Hepatocyte (in vitro differentiated cells): ENCODE measurements at places on chromosomes 16 and 17. TPM values are rescaled to one million over a fixed set of nuclear protein-coding genes. Genes with fewer than 3 reads are reported as not detected.

- no peaks in the 10 kb centered on the region for H3K4me1 ChIP-seq
- no peak for DNase-seq
- H3K36me3 ChIP-seq, result no peaks in the 10 kb centered on the region
- H3K27me3 ChIP-seq, result no peaks in the 10 kb centered on the region
- H3K4me3 ChIP-seq, result no peak overlapping the region
Measured at GRCh38 chr16:27870116-27870798, 193.3 kb downstream of the GSG1L start.

The MYO15B gene
- 99.8 and 153 TPM in 2 replicates for total RNA-seq

- H3K4me3 ChIP-seq, result no peak overlapping the region
- peaks cover 5% of the 10 kb centered on the region for H3K4me1 ChIP-seq
- no peak for DNase-seq
- no peaks in the 10 kb centered on the region for H3K36me3 ChIP-seq
- no peak overlapping the region for H3K27ac ChIP-seq
Measured at GRCh38 chr17:19720210-19720475, 3.8 kb upstream of the SLC47A2 start.

DNA sequence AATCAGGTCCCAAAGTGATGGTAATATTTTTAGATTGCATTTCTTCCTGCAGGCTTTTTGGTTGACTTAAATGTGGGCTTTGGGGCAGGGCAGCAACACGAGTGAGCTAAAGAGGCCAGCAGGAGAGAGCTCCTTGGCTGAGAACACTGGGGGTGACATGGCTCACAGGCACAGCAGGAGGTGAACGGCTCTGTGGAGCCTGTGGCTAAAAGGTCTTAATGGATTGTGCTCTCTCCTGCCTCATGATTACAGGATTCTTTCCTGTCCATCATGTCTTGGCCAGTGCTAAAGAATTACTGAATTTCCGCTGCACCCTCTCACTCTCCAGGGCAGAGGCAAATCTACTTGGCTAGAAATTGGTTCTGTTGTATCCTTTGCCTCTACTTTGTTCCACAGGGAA, 366.6 kb downstream of the HS3ST4 start:
- no peaks in the 10 kb centered on the region for H3K27me3 ChIP-seq
- no peak overlapping the region for H3K4me3 ChIP-seq
- H3K36me3 ChIP-seq, result no peaks in the 10 kb centered on the region
- no peaks in the 10 kb centered on the region for H3K4me1 ChIP-seq
- DNase-seq, result no peak

DNA sequence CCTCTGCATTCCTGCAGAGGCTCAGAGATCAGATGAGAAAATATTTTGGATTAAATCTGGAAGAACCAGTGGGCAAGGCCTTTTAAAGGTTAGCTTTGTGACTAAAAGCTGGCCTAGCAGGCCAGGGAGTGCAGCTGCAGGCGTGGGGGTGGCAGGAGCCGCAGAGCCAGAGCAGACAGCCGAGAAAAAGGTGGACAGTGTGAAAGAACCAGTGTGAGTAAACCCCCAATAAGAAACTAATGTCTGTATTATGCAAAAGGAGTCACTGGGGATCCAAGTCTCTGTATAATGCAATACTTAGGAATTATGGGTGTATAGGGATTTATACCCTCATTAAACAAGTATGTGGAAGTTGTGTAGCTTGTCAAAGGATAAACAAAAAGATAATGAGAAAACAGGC, 21.4 kb upstream of the SPACA3 start:
- no peaks in the 10 kb centered on the region for H3K4me1 ChIP-seq
- H3K4me3 ChIP-seq, result no peak overlapping the region
- no peaks in the 10 kb centered on the region for H3K36me3 ChIP-seq
- no peak for DNase-seq
- no peak overlapping the region for H3K27ac ChIP-seq

- no peaks in the 10 kb centered on the region for H3K36me3 ChIP-seq
- peak overlapping the region; percentile 41 for H3K27ac ChIP-seq
- H3K4me3 ChIP-seq, result no peak overlapping the region
- H3K4me1 ChIP-seq, result peaks cover 71% of the 10 kb centered on the region
Measured at GRCh38 chr17:58377661-58378060, 25.7 kb upstream of the SUPT4H1 start.

GRCh38 chr16:66911112-66911511, 7.6 kb downstream of the CDH16 start:
- H3K4me3 ChIP-seq, result no peak overlapping the region

DNA sequence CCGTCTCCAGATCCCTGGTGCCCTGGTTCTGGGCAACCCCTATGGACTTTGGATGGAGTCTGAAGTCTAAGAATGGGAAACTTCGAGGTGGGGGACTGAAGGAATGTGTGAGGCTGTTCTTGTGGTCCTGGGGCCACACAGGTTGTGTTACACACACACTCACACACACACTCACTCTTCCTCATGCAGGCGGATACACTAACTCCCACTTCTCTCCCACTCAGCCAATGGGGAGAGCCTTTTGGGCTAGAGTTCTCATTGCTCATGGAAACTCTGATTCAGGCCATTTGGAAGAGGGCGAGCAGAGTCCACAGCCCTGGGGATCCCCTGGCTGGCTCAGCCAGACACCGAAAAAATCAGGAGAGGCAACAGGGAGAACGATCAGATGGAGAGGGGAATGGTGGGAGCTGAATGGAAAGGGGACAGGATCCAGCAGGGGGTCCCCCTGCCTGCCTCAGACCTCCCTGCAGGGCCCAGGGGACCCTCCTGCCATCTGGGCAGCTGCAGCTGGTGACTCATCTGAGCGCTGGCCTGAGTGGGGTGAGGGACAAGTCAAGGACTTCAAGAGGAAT, 9.1 kb downstream of the IGFBP4 start:
- DNase-seq, result peak; percentile 61
- no peak overlapping the region for H3K4me3 ChIP-seq
- no peaks in the 10 kb centered on the region for H3K36me3 ChIP-seq
- peaks cover 46% of the 10 kb centered on the region for H3K4me1 ChIP-seq
- peak overlapping the region; percentile 72 for H3K27ac ChIP-seq
- H3K27me3 ChIP-seq, result no peaks in the 10 kb centered on the region

The MILR1 gene
- total RNA-seq, result 0.47 TPM in 1 of 2 replicates, not detected in the other
